Dermis microvascular lymphatic vessel endothelial cell (primary cell): ENCODE measurements at places on chromosomes 7 and 10. TPM values are rescaled to one million over a fixed set of nuclear protein-coding genes. Genes with fewer than 3 reads are reported as not detected.

Gene CYP26C1
- 0.77 and 1.5 TPM in 2 replicates for total RNA-seq

GRCh38 chr7:2503056-2503941 lies 16.3 kb upstream of the LFNG start:
- no peak for DNase-seq

Gene TCERG1L
- not detected in 2 replicates for total RNA-seq

Gene TAS2R41
- not detected in 2 replicates for total RNA-seq

Gene LLCFC1
- total RNA-seq: not detected in 2 replicates

- no peak for DNase-seq
These were observed 254.3 kb downstream of the CDK14 start for GRCh38 chr7:90850471-90850870.

DNA sequence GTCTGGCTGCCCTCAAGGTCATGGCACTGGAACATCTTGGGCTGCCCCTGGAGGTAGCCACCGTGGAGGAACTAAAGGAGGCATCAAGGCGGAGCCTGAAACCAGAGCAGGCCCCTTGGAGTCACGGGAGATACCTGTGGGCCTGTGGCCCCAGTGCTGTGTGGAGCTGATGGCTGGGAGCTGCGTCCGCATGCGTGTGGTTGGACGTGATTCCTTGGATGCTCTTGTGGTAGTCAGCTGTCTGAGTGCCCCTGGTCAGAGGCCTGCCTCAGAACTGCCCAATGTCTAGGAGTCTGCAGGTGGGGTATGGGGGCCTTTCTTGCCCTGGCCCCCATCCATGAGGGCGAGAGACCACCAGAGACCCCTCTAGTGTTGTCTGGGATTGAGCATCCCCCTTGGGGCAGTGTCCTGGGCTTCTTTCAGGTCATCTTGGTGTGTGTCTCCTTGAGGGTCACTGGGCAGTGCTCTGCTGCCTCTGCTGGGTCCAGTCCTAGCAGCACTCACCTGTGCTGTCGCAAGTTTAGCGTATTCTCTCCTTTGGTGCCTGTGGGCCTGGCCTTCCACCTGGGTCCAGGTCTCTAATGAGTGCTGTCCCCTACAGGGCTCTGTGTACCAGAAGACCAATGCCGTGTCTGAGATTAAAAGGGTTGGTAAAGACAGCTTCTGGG lies 8.1 kb downstream of the PGAM2 start:
- DNase-seq: no peak

Gene ARHGAP22
- total RNA-seq: 2.7 and 5.3 TPM in 2 replicates

DNA sequence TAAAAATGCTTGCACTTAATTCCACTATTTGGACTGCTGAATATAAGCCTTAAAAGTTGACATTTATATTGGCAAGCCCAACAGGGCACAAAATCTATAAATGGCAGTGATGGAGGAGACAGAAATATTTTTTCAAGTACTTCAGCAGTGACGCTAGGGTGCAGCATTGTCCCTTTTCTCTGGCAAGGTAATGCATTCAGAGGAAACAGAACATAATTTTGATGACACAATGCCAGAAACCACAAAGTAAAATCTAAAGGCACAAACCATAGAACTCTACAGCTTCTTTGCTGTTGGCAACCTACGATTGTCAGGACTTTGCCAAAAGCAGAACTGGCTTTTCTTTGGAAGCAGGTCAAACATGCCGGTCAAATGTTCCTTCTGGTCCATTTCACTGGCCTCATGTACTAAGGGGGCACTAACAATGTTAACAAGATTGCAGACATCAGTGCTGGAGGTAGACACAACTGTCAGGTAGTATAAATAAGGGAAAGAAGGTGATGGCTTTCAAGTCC lies 30.9 kb upstream of the FAM133B start:
- DNase-seq: peak; percentile 92

GRCh38 chr10:113161066-113161465 lies 211.0 kb downstream of the TCF7L2 start:
- DNase-seq: peak; percentile 10

- DNase-seq: no peak
These were observed 12.1 kb upstream of the CSTF2T start for GRCh38 chr10:51711519-51711891.

DNA sequence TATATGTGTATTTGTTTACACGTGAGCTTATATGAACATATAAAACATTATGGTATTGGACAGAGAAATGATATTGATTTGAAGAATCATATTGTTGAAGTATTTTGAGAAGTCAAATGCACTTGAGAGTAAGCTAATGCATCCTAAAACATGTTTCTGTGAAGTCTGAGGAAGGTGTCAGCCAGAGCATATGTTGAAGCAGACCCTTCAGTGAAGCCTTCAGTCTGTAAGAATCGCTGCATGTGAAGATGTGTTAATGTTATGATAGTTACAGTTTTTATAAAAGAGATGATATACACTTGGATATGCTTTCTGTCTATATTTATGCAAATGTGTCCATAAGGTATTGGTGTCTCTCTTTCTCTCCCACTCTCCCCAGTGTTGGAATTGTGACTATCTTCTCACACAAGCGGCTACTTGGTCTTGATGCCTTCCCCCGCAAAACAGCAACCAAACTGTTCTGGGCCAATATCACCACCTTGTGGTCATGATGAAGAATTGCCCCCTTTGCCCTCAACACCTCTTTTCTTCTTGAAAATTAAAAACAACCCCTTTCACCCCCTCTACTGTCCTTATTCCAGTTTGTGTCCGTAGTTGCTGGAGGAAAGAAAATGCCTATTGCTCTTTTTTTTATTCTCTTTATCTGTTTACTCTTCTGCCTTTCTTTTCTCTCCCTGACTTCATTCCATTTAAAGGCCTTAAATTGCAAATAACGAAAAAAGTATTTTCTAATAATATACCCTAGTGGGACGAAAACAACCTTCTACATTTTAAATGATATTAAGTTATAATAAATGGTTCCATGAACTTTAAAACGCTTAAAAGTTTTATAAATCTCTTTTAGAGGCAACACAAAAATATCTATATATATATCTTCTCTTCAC lies 64.9 kb downstream of the IKZF1 start:
- peak; percentile 20 for DNase-seq

DNA sequence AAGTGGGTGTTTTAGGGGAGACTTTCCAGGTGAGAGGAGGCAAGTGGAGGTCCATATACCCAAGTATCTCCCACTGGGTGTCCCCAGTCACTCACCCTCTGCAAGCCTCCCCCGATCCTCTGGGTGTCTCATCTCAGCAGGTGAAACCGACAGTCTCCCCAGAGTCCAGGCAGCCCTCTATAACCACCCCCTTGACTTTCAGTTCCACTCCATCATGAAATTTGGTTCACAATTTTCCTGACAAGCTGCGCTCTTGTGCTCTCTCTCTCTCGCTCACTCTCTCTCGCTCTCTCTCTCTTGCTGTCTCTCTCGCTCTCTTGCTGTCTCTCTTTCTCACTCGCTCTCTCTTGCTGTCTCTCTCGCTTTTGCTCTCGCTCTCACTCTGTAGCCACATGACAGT lies 8.1 kb upstream of the RABGEF1 start:
- DNase-seq: no peak

DNA sequence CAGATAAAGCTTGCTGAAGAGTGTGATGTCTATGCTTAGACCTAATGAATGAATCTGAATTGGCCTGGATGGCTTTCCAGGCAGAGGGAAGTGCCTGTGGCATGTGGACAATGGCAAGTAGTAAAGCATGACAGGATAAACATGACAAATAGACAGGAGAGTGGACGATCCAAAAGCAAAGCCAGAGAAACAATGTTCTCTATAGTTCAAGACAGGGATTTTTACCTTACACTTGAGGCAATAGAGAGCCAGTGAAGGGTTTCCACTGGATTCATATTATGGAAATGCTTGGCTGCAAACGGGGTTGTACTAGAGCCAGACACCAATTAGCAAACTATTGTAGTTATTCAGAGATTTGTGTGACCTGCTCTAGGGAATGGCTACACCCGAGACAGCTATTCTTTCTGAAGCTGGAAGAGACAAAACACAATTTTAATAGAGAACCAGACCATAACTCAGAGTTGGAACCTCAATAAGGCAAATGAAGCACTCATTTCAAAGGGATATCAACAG lies 2.3 kb downstream of the AGMO start:
- DNase-seq: no peak

Gene RAPGEF5
- total RNA-seq: 138 and 171 TPM in 2 replicates

DNA sequence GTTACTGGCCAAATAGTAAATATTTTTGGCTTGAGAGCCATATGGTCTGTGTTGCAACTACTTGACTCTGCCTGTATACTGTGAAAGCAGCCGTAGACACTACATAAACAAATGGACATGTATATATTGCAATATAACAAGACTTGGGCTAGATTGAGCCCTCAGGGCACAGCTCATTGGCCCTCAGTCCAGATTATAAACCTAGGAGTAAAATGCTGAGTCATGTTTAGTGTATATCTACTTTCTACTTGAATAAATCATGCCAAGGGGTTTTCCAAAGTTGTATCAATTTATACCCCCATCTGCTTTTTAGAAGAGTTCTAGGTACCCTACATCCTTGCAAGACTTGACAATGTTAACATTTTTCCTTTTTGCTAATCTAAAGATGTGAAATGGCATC lies 27.4 kb upstream of the POU6F2 start:
- no peak for DNase-seq

GRCh38 chr10:71790749-71791440 lies 17.6 kb upstream of the VSIR start:
- DNase-seq: no peak

Gene CDNF
- total RNA-seq: 0.26 and 0.38 TPM in 2 replicates

Gene FAM241B
- total RNA-seq: 0.25 and 0.39 TPM in 2 replicates

DNA sequence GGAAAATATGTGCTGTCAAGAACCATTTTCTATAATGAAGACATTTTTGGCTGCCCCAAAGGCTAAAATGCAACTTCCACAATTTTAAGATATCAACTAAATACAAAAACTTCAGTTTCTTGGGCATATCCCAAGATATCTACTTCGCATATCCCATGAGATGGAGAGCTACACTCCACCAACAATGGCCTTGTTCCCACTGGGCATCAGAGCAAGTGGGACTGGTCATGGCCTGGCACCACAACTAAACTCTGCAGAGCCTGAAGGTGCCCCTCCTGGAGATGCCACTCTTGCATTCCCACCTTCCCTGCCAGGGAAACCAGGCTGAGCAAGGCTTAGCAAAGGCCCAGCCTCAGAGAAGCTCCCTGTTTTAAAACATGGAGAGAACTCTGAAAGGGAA lies 75.8 kb upstream of the LRRC17 start:
- no peak for DNase-seq

- no peak for DNase-seq
These were observed 8.4 kb downstream of the IFIT2 start for GRCh38 chr10:89310056-89310893.

Gene HOXA7
- 1.0 and 2.0 TPM in 2 replicates for total RNA-seq

- DNase-seq: no peak
These were observed 25.2 kb upstream of the PRR15 start for GRCh38 chr7:29538389-29538788.

GRCh38 chr7:141043616-141044015 lies 28.9 kb upstream of the MRPS33 start:
- no peak for DNase-seq

Gene MPLKIP
- total RNA-seq: 17.7 and 21.3 TPM in 2 replicates

- DNase-seq: no peak
These were observed 22.4 kb downstream of the GPER1 start for GRCh38 chr7:1110358-1110757.

- no peak for DNase-seq
These were observed 225.0 kb upstream of the FAM3C start for GRCh38 chr7:121620953-121621606.

DNA sequence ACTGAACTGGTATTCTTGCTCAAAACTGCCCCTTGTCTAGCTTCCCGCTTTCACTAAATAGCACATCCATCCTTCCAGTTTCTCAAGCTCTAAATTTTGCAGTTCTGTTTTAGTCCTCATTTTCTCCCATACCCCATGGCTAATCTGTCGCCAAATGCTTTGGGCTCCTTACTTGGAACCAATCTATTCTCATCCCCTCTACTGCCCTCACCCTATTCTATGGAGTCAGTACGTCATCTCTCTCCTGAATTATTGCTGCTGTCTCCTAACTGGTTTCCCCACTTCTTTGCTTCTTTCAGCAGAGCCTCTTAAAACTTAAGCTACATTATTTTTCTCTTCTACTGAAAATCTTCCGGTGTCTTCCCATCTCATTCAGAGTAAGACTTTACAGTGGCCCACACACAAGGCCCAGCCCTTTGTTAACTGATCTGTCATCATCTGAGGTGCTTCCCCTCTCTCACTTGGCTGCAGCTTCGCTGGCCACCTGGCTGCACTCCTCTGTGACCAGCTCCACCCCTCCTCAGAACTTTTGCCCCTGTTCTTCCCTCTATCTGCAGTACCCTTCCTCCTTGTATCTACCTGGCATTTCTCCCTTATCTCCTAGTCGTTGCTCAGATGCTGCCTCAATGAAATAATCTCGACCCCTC lies 9.9 kb downstream of the STARD3NL start:
- DNase-seq: no peak

- peak; percentile 70 for DNase-seq
These were observed 119.5 kb downstream of the CPED1 start for GRCh38 chr7:121107923-121108498.

Gene SHTN1
- 1.5 and 2.1 TPM in 2 replicates for total RNA-seq

GRCh38 chr10:23384364-23384763 lies 39.8 kb upstream of the C10orf67 start:
- no peak for DNase-seq

Gene PGAM1
- total RNA-seq: 241 and 263 TPM in 2 replicates

GRCh38 chr10:88064608-88065382 lies 201.4 kb downstream of the PTEN start:
- no peak for DNase-seq

Gene SSC4D
- 0.51 and 0.63 TPM in 2 replicates for total RNA-seq

GRCh38 chr7:36131026-36131425 lies 22.0 kb upstream of the EEPD1 start:
- no peak for DNase-seq

Gene OR2A5
- not detected in 2 replicates for total RNA-seq

- DNase-seq: no peak
These were observed 2.0 kb upstream of the TM9SF3 start for GRCh38 chr10:96588616-96589419.

DNA sequence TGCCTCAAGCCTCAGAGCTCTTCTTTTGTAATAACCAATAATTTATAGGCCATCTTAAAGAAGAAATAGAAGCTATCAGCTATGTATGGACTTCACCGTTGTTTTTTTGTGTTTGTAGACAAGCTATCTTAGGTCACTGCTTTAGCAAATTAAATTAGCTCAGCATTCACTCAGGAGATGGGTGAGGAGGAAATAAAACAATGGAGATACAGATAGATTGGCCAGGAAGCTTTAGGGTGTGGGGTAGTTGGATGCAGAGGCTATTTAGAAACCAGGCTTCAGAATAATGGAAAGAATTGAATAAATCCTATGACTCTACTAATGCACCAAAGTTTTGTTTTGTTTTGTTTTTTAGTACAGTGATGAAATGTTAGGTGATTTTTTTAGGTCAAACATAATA lies 66.1 kb downstream of the MDFIC start:
- peak; percentile 61 for DNase-seq

GRCh38 chr7:20783125-20783699 lies 3.5 kb downstream of the SP8 start:
- DNase-seq: no peak

Gene PSD
- 0.26 and 0.63 TPM in 2 replicates for total RNA-seq

GRCh38 chr10:114990991-114991390 lies 53.0 kb downstream of the TRUB1 start:
- DNase-seq: no peak
